ENCODE measurements at places on chromosomes 4 and X. TPM values are rescaled to one million over a fixed set of nuclear protein-coding genes. Genes with fewer than 3 reads are reported as not detected.

The RAB9B gene
- total RNA-seq = 0.55 TPM

GRCh38 chr4:6278801-6279197 lies 9.1 kb downstream of the WFS1 start:
- no peak for DNase-seq

DNA sequence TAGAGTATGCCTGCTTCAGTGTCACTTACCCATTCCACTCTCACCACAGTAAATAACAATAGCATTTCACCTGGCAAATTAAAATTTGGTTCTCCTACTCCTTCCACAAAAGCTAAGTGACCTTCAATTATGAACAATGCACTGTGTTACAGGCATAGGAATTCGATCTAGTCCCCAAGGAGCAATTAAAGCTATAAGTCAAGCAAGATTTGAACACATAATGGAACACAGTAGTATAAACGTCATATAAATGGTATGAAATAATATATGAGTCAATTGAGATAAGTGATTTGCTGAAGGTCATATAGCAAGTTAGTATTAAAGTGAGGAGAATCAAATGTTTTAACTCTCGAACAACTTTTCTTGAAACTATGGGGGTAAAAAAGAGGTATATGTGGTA lies 65.8 kb downstream of the ARAP2 start:
- DNase-seq = no peak

GRCh38 chrX:143648705-143649104 lies 12.8 kb upstream of the SLITRK4 start:
- no peak for DNase-seq

Measured in upper lobe of right lung (tissue), 1 donor.